ENCODE measurements at places on chromosomes 2 and 18. TPM values are rescaled to one million over a fixed set of nuclear protein-coding genes. Genes with fewer than 3 reads are reported as not detected.
A peak's percentile ranks its signal among the peaks of the same experiment; 100 is the strongest.

The OSR1 gene
- total RNA-seq: 11.6 TPM

GRCh38 chr2:80438686-80439085, 134.1 kb upstream of the LRRTM1 start:
- no peak for DNase-seq

DNA sequence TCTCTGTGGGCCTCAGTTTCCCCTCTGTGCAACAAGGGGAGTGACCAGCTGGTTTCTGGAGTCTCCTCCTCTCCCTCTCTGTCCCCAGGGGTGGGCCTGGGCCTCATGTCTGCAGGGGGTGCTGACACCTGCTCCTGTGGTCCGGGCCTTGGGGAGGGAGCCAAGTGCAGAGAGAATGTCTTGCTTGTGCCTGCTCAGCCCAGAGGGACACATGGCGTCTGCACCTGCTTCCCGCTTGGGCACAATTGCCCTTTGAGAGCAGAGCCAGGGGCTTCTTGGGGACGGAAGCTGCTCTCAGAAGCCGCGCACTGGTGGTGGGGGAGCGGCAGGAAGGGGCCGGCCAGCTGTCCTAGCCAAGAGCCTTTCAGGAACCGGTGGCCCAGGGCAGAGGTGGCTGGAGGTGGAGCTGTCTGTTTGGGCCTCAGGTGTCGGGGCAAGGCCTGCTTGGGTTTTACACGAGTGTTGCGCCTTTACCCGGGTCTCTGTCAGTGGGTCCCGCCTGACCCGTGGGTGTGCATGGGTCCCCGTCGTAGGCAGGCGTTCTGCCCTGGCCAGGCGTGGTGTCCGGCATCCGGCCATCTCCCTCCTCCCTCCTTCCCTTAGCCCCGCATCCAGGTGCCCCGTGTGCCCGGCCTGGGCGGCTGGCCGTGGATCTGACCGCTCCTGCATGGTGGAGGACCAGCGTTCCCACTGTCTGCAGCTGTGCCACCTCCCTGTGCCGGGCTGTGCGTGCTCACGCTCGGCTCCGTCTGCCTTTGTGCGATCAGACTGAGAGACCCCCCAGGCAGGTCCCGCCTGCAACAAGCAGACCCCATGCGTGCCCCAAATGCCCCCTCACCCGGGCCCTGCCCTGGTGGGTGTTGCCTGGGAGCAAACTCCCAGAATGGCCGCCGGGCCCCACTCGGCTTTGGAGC, 4.0 kb downstream of the NEU4 start:
- DNase-seq: peak; percentile 80

GRCh38 chr2:86079981-86080911, 25.4 kb downstream of the POLR1A start:
- DNase-seq: peak; percentile 77

- no peak for DNase-seq
These were observed 51.7 kb downstream of the SNTG2 start for GRCh38 chr2:1002350-1002749.

DNA sequence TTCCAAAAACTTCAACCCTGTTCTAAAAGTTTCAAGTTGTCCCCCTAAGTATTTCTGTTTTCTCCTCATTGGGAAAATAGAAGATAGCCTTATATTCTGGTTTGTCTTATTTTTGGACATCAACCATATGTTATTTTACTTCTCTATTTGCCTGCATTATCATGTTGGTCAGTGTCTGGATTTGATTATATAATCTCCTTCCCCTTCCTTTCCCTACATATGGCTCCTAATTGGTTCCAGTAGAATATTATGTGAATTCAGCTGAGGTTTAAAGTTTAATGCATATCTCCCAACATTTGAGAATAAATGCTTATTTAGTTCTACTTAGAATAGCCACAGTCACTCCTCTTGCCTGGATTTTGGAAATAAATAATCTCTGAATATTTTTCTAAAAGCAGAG, 66.9 kb downstream of the OXER1 start:
- DNase-seq: peak; percentile 43

The GMCL1 gene
- 7.5 TPM for total RNA-seq

- no peak for DNase-seq
These were observed 30.0 kb upstream of the MYO1B start for GRCh38 chr2:191215230-191215629.

The OST4 gene
- total RNA-seq: 376 TPM

GRCh38 chr2:107932488-107932887, 53.8 kb upstream of the SLC5A7 start:
- peak; percentile 93 for DNase-seq

- DNase-seq: no peak
These were observed 13.4 kb downstream of the BCL11A start for GRCh38 chr2:60540074-60540473.

The YES1 gene
- 57.0 TPM for total RNA-seq

GRCh38 chr2:175107146-175107545, 60.9 kb downstream of the ATF2 start:
- DNase-seq: no peak

DNA sequence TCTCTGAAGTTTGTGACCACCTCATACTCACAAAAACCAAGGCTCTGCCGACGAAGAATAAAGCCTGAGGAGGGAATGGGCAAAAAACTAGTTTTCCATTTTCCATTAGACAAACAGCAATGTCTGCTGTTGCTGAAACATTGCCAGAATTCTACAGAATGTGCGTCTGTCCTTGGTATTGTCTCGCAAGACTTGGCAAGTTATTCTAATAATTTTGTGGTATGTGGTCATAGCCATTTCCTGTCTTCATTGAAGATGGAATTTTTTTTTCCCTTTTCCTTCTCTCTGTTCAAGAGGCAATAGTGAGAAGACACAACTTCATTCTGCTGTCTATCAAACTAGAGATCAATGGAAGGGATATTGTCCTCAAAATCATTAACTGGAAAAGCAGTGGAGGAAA, 296.1 kb downstream of the RND3 start:
- peak; percentile 47 for DNase-seq

The KLHL29 gene
- total RNA-seq: 4.7 TPM

The PFN4 gene
- 1.8 TPM for total RNA-seq

The CAPN13 gene
- not detected for total RNA-seq

GRCh38 chr2:28408764-28409599, 16.3 kb downstream of the FOSL2 start:
- no peak for DNase-seq

DNA sequence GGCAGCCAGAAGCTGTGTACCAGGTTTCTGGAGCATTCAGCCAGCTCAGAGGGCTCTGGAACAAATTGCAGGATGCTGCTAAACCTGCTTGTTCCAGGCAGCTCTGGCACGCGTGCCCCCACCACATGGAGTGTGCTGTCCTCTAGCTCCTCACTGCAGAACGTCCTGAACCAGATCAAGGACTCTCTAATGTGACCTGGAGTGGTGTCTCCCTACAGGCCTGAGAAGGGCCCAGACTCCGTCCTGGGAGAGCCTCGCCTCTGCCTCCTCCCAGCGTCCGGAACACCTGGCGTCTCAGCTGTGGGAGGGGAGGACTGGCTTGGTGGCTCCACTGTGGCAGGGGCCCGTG, 115.6 kb upstream of the GPC1 start:
- no peak for DNase-seq

GRCh38 chr18:44826418-44827259, 146.0 kb downstream of the SETBP1 start:
- peak; percentile 98 for DNase-seq

GRCh38 chr2:60353406-60353800, 200.1 kb downstream of the BCL11A start:
- no peak for DNase-seq

- no peak for DNase-seq
These were observed 6.8 kb downstream of the PPP1CB start for GRCh38 chr2:28758459-28758858.

DNA sequence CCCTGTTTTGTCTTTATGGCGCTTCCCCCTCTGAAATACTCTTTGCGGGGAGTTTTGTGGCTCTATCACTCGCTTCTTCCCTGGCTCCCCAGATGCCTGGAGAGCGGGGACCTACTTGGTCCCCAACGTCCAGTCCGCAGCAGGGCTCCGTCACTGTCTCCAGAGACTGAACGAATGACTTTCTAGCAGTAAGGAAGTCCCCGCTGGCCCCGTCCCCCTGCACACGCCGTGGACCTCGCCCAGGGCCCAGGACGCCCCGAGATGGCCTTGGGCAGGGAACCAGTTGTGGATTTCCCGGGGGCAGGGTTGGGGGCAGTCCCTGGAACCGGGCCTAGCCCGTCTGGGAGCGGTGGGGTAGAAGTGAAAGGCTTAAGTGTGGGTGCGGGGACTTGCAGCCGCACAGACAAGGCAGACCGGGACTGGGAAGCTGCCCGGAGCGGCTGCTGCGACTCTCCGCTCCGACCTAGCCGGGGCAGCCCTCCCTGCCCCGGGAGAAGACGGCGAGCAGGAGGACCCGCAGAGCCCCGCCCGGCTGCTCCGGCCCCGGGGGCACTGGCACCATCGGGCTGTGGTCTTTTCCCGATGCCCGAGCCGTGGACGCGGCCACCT, 821 bp upstream of the EPHA4 start:
- peak; percentile 80 for DNase-seq

- DNase-seq: no peak
These were observed 110.2 kb downstream of the BARD1 start for GRCh38 chr2:214699236-214699635.

- peak; percentile 76 for DNase-seq
These were observed 34.6 kb downstream of the ADCY3 start for GRCh38 chr2:24885221-24886125.

- peak; percentile 96 for DNase-seq
These were observed 6.8 kb upstream of the SNED1 start for GRCh38 chr2:240991378-240992263.

GRCh38 chr2:10063566-10063965, 16.6 kb downstream of the CYS1 start:
- no peak for DNase-seq

The INO80B gene
- 21.1 TPM for total RNA-seq

The OTOS gene
- total RNA-seq: not detected

DNA sequence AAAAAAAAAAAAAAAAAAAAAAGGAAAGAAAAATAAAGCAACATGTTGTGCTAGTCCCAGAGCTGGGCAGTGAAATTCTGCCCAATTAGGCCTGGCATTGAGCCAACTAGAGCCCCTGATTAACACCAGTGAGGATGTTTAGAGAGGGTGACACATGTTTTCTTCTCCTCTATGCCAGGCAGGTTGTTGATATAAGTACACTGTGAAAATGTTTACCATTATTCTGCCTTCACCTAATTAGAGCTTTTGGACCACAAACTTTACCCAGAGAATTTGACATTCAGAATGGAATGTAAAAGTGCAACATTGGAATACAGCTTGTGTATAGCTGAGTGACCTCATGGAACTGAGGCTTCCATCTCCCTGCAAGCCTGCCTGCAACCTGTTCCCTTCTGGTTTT, 95.9 kb upstream of the MSH2 start:
- no peak for DNase-seq

GRCh38 chr2:32738939-32739338, 111.1 kb downstream of the TTC27 start:
- DNase-seq: no peak

GRCh38 chr18:53380063-53380639, 844.3 kb downstream of the MBD2 start:
- DNase-seq: peak; percentile 26

DNA sequence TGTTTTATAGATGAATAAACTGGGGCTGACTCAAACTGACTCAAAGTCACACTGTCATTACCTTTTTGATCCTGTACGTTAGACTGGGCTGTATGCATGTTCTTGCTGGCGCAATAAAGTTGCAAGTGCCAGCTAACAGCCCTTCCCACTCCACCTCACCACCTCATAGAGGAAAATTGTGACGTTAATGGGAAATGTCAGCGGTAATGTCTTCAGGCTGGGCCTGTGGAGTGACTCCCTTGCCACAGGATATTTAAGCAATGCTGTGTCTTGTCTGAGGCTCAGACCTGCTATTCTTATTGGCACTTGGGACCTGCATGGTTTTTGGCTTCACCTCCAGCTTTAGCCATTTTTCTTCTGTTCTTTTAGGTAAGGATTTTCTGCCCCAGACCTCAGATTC, 25.2 kb upstream of the CASP10 start:
- peak; percentile 21 for DNase-seq

DNA sequence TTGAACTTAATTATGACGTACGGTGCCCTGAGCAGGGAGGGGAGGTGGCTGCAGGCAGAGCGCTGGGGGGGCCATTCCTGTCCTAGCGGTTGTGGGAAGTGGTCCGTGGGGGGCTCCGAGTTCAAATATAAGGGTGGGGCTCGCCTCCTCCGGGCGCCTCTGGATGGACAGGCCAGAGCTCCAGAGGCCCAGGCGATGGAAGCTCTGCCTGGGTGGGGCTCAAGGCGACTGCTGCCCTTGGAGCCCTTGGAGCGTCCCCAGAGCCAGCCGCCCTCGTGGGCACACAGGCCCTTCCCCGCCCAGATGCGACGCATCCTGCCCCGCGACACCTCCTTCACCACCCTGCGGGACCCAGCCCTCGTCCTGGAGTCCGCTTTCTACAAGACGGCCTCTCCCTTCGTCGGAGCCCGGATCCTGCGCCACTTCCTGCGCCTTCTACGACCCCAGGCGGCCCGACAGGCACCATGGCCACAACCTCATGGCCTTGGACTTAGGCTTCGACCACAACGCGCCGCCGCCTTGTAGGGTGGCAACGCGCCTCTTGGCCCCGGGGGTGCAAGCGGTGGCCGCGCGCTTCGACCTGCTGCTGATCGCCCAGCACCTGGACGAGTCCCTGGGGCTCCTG, 10.5 kb downstream of the AQP12B start:
- DNase-seq: no peak

- DNase-seq: peak; percentile 80
These were observed 45.3 kb upstream of the PSME4 start for GRCh38 chr2:54015798-54016699.

The UGT1A9 gene
- not detected for total RNA-seq

The C18orf54 gene
- total RNA-seq: 4.4 TPM

The PDE6D gene
- total RNA-seq: 20.3 TPM

GRCh38 chr2:102114290-102114721, 28.2 kb upstream of the IL1R1 start:
- DNase-seq: no peak

The HOXD8 gene
- 13.9 TPM for total RNA-seq

Data from muscle of leg (tissue), 16 donors.